ENCODE measurements at places on chromosomes 4 and X. TPM values are rescaled to one million over a fixed set of nuclear protein-coding genes. Genes with fewer than 3 reads are reported as not detected.

Gene FAM184B
- total RNA-seq = 20.3 TPM

Gene GRIA3
- total RNA-seq = 21.6 TPM

Gene GPR119
- total RNA-seq = not detected

Gene POU4F2
- 7.9 TPM for total RNA-seq

Gene SPANXA1
- total RNA-seq = not detected

Gene S100P
- total RNA-seq = 0.27 TPM

Gene ZNF732
- total RNA-seq = 5.1 TPM

Gene FAM47C
- not detected for total RNA-seq

Gene SMARCA1
- total RNA-seq = 89.6 TPM

Gene AWAT2
- total RNA-seq = not detected

Gene EMCN
- total RNA-seq = 29.1 TPM

Gene USP17L27
- not detected for total RNA-seq

Gene KIAA1210
- total RNA-seq = 0.33 TPM

Gene SHROOM4
- total RNA-seq = 10.0 TPM

Gene RPL9
- total RNA-seq = 2,566 TPM

Gene CXCL1
- 2.7 TPM for total RNA-seq

Gene GRID2
- 19.8 TPM for total RNA-seq

Gene DMRTC1B
- 2.1 TPM for total RNA-seq

Gene AADAT
- total RNA-seq = 14.8 TPM

Gene ARX
- total RNA-seq = 0.55 TPM

Gene ZXDA
- total RNA-seq = 15.6 TPM
